ENCODE measurements at places on chromosomes 5 and 9. TPM values are rescaled to one million over a fixed set of nuclear protein-coding genes. Genes with fewer than 3 reads are reported as not detected.

DNA sequence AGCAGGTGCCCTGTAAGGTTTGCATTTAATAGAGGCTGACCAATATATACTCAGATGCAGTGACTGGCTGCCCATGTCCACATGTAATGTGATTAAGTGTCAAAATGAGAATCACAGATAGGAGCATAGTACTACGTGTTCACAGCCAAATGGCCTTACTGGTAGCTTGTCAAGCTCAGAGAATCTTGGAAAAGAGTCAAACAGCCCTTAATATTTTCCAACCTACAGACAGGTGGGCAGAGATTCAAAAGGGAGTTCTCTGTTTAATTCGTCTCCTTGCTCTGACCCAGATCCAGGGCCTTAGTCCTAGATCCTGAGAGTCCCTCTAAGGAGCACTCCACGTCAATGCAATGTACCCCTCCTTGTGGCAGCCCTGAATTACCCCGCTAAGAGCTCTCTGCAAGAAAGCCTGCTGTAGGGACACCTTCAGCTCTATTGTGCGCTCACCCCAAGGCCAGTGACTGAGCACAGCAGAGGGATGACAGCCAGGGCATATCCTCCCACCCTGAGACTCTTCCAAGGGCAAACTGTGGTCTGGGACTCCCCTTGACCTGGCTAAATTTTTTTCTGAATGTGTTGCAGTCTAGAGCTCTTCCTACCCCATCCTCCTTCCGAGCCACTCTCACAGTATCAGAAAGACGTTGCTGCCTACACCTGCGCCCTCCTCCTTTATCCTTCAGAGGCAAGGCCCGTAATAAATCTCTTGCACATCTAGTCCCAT lies 159.2 kb downstream of the SNCAIP start:
- DNase-seq: no peak

Gene MYOZ3
- total RNA-seq: 6.1 TPM

Gene LCN15
- 0.93 TPM for total RNA-seq

DNA sequence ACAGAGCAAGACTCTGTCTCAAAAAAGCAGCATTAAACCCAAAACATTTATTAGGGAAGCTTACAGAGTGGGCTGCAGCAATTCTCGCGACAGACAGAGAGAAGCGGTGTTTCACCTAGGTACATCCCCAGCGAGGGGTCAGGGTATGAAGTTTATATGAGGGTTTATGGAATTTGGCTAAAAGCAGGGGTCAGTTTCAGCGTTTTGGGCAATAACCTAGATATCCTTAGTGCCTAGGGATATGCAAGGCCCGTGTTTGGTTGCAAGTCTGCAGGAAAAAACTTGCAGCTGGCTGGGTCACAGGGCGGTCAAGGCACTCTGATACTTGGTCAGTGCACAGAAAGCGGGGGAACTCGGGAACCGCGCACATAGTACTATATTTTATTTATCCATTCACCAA lies 649 bp upstream of the GLE1 start:
- no peak for DNase-seq

- DNase-seq: no peak
These were observed 86.8 kb downstream of the MELK start for GRCh38 chr9:36659500-36659899.

Gene SPDL1
- total RNA-seq: 17.2 TPM

- no peak for DNase-seq
These were observed 1.8 kb downstream of the ARRDC3 start for GRCh38 chr5:91381239-91381773.

Gene SPOCK1
- 45.1 TPM for total RNA-seq

DNA sequence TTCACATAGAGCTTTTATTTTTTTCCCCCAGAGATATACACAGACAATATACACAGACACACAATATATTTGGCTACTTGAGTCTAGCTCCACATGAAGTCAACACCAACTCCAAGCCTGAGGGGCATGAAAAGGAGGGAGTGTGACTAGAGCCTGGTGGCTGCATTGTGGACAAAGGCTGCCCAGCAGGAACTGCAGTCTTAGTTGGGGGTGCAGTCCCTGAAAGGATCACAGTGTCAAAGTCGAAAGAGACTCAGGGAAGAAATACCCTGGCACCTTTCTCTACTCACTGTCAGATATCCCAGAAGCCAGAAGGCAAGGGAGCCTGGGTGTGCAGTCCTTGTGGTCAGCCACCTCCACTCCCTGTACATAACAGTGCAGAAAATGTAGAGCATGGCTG lies 231.6 kb upstream of the RPS23 start:
- DNase-seq: no peak

GRCh38 chr5:67549296-67549618 lies 352.7 kb upstream of the CD180 start:
- no peak for DNase-seq

DNA sequence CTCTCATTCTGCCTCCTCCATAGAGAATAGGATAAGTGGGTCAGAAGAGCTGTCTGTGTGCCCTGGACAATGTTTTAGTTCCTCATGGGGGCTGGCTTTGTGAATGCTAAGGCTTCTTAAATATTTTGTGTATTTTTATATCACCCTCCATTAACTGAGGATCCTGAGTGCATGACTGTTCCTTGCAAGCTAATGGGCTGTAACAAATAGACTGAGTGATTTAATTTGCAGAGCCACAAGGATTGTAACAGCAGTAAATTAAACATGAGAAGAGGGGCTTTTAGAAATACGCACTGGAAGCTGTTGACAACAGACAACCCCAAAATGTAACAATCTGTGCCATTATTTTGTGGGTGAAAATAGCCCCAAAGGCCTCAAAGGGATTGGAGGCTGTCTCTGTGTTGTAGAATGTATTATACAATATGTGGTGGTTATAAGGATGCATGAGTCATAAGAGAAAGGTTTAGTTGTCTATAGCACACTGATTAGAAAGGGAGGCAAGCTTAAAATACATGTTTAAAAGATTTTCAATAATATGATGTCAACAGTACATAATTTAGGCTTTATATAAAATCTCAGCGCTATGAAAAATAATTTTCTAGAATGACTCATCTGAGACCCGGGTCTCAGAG lies 152.7 kb upstream of the ACTBL2 start:
- no peak for DNase-seq

- no peak for DNase-seq
These were observed 296.6 kb upstream of the DAB2 start for GRCh38 chr5:39721394-39721793.

DNA sequence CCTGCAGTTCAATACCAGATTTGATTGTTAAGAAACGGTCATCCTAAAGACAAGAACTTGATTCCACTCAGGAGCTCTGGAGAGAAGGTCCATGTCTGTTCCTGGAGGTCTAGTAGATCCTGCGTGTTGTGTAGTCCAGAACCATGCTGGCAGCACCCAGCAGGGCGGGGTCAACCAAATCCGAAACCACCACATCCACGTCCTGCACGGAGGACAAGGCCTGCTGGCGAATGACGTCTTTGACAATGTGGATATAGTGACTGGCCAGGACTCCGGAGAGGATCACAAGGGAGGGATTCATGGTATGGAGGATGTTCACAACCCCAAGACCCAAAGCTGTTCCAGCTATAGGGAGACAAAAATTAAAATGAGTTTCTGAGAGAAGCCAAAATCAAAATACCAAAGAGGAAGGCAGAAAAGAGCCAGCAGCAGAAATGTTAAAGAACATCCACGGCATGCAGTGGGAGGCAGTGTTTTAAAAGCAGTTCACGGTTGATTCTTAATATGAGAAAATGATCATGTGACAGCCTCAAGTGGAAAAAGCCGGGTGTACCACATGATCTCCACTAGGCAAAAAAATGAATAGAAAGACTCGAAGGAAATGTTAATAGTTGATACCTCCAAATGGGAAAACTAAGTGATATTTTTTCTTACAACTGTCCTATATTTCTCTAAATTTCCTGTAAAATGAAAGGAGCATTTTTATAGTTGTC lies 26.7 kb downstream of the CLTA start:
- DNase-seq: no peak

GRCh38 chr9:14173713-14174112 lies 140.2 kb downstream of the NFIB start:
- DNase-seq: no peak

- DNase-seq: no peak
These were observed 39.8 kb upstream of the PITX1 start for GRCh38 chr5:135073761-135074345.

Gene GFI1B
- total RNA-seq: 0.45 TPM

- DNase-seq: no peak
These were observed 212.9 kb downstream of the C9orf50 start for GRCh38 chr9:129407905-129408452.

- no peak for DNase-seq
These were observed 134.0 kb upstream of the MYO10 start for GRCh38 chr5:17069995-17070511.

Gene PCDHGA7
- 0.31 TPM for total RNA-seq

DNA sequence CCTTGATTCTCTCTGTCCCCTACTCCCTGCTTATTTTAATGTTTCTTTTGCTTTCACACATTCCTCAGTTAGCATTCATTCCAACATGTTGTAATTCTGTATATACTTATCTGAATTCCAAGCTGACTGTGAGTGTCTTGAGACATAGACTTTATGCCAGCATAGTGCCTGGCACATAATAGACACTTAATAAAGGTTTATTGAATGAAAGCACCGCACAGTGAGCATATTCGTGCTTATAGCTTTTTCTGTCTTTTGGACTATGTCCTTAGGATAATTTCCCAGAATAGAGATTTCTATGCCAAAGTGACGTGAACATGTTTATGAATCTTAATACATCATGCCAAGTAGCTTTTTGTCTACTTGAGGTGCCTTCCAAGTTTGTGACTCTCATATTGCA lies 174.6 kb downstream of the CD180 start:
- DNase-seq: no peak

Gene WWC1
- total RNA-seq: 183 TPM

DNA sequence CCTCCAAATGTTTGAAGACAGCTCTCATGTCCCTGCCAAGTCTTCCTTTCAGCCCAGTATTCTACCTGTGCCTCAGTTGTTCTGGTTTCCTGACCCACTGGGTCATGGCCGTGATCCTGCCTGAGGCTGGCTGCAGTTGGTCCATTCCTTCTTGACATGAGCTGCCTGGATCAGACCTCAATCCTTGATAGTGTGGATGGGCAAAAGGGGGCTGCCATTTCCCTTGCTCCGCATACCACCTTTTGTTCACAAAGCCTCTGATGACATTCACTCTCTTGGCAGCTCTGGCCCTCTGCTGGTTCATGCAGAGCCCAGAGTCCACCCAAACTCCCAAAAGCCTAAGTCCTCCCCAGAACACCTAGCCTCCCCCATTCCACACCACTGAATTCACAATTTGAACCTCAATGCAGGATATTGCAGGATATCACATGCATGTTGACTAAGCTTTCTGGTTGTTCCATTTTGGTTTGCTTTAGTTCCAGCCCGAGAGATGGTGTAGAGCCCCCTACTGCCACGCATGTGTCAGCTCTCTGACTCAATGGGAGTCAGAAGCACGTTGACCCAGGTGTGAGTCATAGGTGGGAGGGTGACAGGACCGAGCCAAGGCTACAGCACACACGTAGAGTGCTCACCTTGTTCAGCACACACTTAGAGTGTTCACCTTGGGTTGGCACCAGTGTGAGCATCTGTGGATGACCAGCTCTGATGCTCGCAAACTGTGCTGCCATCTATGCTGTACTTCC lies 137.2 kb downstream of the MTX3 start:
- DNase-seq: peak; percentile 18

DNA sequence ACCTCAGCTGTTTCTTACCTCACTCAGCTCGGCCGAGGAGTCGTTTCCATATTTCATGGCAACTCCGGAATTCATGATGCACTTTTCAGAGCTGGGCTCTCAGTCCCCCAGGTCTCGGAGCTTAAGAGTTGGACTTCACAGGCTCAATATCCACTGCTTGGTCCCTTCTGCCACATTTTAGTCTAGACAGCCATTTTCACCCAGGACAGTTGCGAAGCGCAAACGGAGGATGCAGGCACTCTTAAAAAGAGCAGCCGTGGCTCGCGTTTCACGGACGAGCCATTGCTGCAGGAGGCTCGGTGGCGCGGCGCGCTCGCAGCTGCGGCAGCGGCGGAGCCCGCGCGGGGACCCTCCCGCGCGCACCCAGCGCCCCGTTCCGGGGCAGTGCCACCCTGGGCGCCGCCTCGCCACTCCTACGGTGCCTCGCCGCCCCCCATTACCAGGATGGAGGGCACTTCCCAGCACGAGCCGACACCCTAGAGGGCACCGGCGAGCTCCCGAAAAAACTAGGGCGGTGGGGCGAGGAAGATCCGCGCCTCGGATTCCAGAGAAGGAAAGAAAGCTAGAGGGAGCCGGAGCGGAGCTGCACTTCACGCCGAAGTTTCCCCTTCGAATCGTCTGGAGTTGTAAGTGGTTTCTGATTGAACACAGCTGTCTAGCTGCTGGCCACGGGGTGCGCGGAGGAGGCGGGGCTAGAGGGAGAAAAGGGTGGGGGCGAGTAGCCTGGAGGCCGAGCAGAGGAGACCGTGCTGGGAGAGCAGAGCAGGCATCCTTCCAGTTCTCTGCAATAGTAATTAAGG lies 140.3 kb downstream of the TSSK1B start:
- DNase-seq: peak; percentile 84

DNA sequence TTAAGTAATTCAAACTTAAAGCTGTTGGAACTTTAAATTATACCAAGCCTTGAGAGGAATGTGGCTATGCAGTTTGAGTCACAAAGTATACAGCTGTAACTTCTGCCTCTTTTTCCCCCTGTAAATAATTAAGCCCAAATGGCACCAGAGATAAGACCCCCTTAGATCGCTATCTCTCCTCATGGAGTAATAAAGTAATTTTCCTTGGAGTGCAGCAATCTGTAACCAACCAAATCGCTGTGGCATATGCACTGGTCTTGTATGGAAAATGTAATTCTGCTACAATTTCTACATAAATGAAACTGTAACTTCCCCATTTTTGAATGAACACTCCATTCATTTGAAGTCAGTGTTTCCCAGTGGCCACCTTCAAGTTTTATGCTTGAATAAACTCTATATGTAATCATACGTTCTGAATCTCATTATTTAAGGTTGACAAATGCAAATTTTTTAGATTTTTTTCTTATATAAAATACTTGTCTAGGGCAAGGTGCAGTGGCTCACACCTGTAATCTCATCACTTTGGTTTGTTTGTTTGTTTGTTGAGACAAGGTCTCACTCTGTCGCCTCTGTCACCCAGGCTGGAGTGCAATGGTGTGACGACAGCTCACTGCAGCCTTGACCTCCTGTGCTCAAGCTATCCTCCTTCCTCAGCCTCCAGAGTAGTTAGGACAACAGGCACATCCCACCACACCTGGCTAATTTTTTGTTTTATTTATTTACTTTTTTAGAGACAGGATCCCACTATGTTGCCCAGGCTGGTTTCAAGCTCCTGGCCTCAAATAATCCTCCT lies 12.3 kb downstream of the SUSD1 start:
- DNase-seq: no peak

DNA sequence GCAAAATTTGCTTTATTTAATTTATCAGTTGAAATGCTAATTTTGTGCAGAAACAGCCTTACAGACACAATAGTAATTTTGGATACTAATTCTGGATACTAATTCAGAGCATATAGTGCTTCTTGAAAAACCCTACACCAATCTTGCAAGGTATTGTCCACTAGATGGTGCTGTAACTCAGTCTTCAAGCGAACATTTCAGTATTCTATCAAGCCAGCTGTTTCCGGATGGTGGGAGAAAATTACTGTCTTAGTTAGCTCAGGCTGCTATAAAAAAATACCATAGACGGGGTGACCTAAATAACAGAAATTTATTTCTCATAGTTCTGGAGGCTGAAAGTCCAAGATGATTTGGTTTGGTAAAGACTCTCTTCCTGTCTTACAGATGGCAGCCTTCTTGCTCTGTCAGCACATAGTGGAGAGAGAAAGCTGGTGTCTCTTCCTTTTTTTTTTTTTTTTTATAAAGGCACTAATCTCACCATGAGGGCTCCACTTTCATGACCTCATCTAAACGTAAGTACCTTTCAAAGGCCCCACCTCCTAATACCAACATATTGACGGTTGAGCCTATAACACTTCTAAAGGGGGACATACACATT lies 1306.5 kb upstream of the CDH9 start:
- no peak for DNase-seq

- no peak for DNase-seq
These were observed 734.5 kb upstream of the NUDT12 start for GRCh38 chr5:104297076-104297475.

Data from type B pancreatic cell (in vitro differentiated cells).